ENCODE measurements at places on chromosomes 16 and 17. TPM values are rescaled to one million over a fixed set of nuclear protein-coding genes. Genes with fewer than 3 reads are reported as not detected.
A peak's percentile ranks its signal among the peaks of the same experiment; 100 is the strongest.

PIPOX gene
- 87.3 TPM for total RNA-seq

CES4A gene
- total RNA-seq = not detected

- H3K27ac ChIP-seq = no peak overlapping the region
- H3K36me3 ChIP-seq = no peaks in the 10 kb centered on the region
- H3K4me1 ChIP-seq = no peaks in the 10 kb centered on the region
- H3K27me3 ChIP-seq = no peaks in the 10 kb centered on the region
- no peak for DNase-seq
Measured at GRCh38 chr16:17369421-17370222, 101.1 kb downstream of the XYLT1 start.

- H3K36me3 ChIP-seq = no peaks in the 10 kb centered on the region
- no peak overlapping the region for H3K27ac ChIP-seq
- no peaks in the 10 kb centered on the region for H3K27me3 ChIP-seq
- DNase-seq = no peak
- no peaks in the 10 kb centered on the region for H3K4me1 ChIP-seq
- H3K4me3 ChIP-seq = no peak overlapping the region
Measured at GRCh38 chr16:51487880-51488279, 336.8 kb upstream of the SALL1 start.

CNTNAP4 gene
- total RNA-seq = not detected

KIAA0753 gene
- total RNA-seq = 10.7 TPM

CCDC92B gene
- not detected for total RNA-seq

DNA sequence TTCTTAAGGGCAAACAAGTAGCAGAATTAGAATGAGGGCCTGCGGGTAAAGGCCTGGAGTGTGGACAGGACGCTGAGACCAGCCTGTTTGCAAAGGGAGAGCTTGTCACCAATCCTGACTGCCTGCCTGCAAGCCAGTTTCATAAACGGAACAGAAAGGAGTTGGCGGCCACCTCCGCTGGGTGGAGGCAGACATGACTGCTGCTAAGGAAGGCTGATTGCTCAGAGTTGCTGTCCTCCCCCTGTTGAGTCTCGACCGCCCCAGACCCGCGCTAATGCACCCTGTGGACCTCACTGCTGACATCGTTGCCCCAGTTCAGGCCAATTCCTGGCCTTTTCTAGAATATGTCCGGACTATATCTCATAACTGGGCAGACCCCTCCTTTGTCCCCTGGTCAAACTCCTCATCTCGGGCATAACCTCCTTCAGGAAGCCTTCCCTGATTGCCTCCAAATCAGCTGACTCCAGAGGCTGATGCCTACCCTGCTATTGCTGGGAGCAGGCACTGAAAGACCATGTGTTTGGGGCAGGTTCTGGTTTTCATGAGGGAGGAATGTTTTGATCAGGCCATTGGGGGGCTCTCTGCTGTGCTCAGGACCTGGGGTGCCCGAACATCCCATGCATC lies 153.0 kb upstream of the CIBAR2 start:
- no peak for DNase-seq
- H3K4me1 ChIP-seq = no peaks in the 10 kb centered on the region
- H3K27ac ChIP-seq = no peak overlapping the region
- H3K36me3 ChIP-seq = no peaks in the 10 kb centered on the region

GRCh38 chr16:11296706-11297491 lies 15.8 kb upstream of the PRM1 start:
- peak overlapping the region; percentile 68 for H3K27ac ChIP-seq
- H3K4me3 ChIP-seq = peak overlapping the region; percentile 41
- peaks cover 97% of the 10 kb centered on the region for H3K4me1 ChIP-seq
- peak; percentile 87 for DNase-seq
- H3K27me3 ChIP-seq = no peaks in the 10 kb centered on the region

PRCD gene
- total RNA-seq = not detected

GRCh38 chr16:78984887-78985464 lies 615.6 kb downstream of the MAF start:
- no peaks in the 10 kb centered on the region for H3K36me3 ChIP-seq
- peak; percentile 74 for DNase-seq
- H3K4me1 ChIP-seq = peaks cover 50% of the 10 kb centered on the region

- H3K4me1 ChIP-seq = peaks cover 55% of the 10 kb centered on the region
- H3K27ac ChIP-seq = peak overlapping the region; percentile 85
- peaks cover 41% of the 10 kb centered on the region for H3K36me3 ChIP-seq
- H3K4me3 ChIP-seq = peak overlapping the region; percentile 91
- no peaks in the 10 kb centered on the region for H3K27me3 ChIP-seq
- DNase-seq = peak; percentile 17
Measured at GRCh38 chr17:5418858-5419355, 555 bp downstream of the NUP88 start.

RDM1 gene
- total RNA-seq = 0.40 TPM

GRCh38 chr17:1736348-1737281 lies 6.1 kb upstream of the SERPINF2 start:
- H3K27ac ChIP-seq = peak overlapping the region; percentile 83
- H3K27me3 ChIP-seq = no peaks in the 10 kb centered on the region
- H3K4me3 ChIP-seq = peak overlapping the region; percentile 60
- H3K4me1 ChIP-seq = peaks cover 51% of the 10 kb centered on the region

GRCh38 chr17:29977836-29978235 lies 36.4 kb downstream of the EFCAB5 start:
- DNase-seq = no peak
- H3K27me3 ChIP-seq = no peaks in the 10 kb centered on the region
- no peak overlapping the region for H3K27ac ChIP-seq
- H3K36me3 ChIP-seq = no peaks in the 10 kb centered on the region

PPM1E gene
- total RNA-seq = 0.04 TPM

EXOSC6 gene
- total RNA-seq = 39.9 TPM

DNA sequence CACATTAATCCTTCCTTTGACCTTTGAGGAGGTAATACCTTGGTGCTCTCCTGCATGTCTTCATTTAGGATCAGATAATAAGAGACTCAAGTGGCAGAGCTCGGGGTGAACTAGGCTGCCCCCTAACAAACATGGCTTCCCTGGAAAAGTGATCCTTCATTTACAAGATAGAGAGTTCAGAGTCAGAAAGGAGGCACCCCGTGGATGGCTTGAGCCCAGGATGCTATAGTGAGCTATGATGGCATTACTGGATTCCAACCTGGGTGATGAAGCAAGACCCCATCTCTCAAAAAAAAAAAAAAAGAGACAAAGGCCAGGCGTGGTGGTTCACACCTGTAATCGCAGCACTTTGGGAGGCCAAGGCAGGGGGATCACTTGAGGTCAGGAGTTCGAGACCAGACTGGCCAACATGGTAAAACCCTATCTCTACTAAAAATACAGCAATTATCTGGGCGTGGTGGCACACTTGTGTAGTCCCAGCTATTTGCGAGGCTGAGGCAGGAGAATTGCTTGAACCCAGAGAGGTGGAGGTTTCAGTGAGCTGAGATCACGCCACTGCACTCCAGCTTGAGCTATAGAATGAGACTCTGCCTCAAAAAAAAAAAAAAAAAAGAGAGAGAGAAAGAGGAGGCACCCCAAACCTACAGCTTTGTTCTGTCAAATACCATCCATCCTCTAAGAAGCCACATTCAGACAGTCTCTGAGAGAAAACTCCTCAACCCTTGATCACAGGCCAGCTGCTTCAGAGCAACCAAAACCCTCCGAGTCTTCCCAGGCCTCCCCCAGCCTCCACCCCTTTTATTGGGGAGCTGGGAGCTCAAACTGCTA lies 7.4 kb downstream of the FAM117A start:
- H3K36me3 ChIP-seq = 0 out of 3 replicates have a peak, but pooled peaks cover 3% of the 10 kb centered on the region
- H3K4me3 ChIP-seq = no peak overlapping the region
- DNase-seq = no peak
- H3K4me1 ChIP-seq = peaks cover 1% of the 10 kb centered on the region
- no peaks in the 10 kb centered on the region for H3K27me3 ChIP-seq

DNA sequence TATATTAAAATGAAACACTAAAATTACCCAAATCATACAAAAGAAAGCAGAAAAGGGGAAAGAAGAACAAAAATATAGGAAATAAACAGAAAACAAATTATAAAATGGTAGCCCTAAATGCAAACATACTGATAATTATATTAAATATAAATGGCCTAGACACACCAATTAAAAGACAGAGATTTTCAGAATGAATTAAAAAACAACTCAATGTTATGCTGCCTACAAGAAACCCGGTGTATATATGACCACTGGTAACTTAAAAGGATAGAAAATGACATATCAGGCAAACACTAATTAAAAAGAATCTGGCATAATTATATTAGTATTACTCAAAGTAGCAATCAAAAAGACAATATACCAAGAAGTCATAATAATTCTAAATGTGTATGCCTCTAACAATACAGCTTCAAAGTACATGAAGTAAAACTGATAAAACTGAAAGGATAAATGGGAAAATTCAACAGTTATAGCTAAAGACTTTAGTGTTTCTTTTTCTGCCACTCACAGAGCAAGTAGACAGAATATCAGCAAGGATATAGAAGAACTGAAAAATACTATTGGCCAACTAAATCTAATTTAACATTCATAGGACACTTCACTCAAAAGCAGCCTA lies 7.5 kb upstream of the FAM20A start:
- peaks cover 52% of the 10 kb centered on the region for H3K4me1 ChIP-seq
- H3K4me3 ChIP-seq = no peak overlapping the region
- H3K27me3 ChIP-seq = no peaks in the 10 kb centered on the region
- no peak for DNase-seq
- no peak overlapping the region for H3K27ac ChIP-seq
- no peaks in the 10 kb centered on the region for H3K36me3 ChIP-seq

CHST6 gene
- total RNA-seq = 0.32 TPM

PLA2G10 gene
- not detected for total RNA-seq

TMEM88 gene
- 0.31 TPM for total RNA-seq

CA7 gene
- total RNA-seq = not detected

DNA sequence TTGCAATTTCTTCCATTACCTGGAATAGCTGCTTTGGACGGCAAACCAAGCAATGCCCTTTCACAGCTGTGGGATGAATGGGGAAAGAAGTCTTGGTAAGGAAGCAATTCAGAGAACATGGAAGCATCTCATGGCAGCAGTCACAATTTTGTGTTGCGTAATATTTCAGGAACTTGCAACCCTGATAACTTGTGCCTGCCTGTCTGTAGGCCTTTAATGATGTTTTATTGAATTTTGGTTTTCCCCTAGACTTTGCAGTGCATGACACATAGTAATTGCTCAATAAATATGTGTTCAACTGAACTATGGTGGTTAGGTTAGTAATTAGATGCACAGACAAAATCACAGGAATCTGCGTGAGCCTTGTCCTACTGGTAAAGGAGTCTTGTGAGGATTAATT lies 439.5 kb downstream of the WWOX start:
- H3K36me3 ChIP-seq = no peaks in the 10 kb centered on the region
- no peak overlapping the region for H3K27ac ChIP-seq
- no peak overlapping the region for H3K4me3 ChIP-seq
- no peaks in the 10 kb centered on the region for H3K4me1 ChIP-seq
- no peak for DNase-seq
- no peaks in the 10 kb centered on the region for H3K27me3 ChIP-seq

DNA sequence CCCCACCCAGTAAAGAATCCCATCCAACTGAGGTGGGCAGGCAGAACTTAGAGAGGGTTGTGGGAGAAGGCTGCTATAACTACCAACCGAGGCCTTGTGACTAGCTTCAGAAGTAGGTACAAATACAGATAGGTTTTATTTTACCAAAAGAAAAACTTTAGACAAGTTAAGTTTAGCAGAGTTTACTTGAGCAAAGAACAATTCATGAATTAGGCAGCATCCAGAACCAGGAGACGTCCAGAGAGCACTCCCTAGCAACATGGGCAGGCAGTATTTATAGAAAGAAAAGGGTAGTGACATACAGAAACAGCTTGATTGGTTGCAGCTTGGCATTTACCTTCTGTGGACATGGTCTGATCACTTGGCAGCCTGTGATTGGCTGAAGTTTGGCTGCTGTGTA lies 42.1 kb downstream of the SLFN5 start:
- H3K36me3 ChIP-seq = no peaks in the 10 kb centered on the region
- no peak overlapping the region for H3K4me3 ChIP-seq
- H3K27ac ChIP-seq = no peak overlapping the region
- DNase-seq = no peak
- no peaks in the 10 kb centered on the region for H3K4me1 ChIP-seq

GRCh38 chr16:57112403-57113041 lies 20.1 kb downstream of the CPNE2 start:
- H3K4me1 ChIP-seq = no peaks in the 10 kb centered on the region
- H3K27me3 ChIP-seq = no peaks in the 10 kb centered on the region
- no peaks in the 10 kb centered on the region for H3K36me3 ChIP-seq
- no peak for DNase-seq
- no peak overlapping the region for H3K4me3 ChIP-seq
- no peak overlapping the region for H3K27ac ChIP-seq

GRCh38 chr16:26642047-26642664 lies 424.6 kb upstream of the C16orf82 start:
- H3K27me3 ChIP-seq = no peaks in the 10 kb centered on the region
- no peak for DNase-seq
- no peak overlapping the region for H3K27ac ChIP-seq
- H3K36me3 ChIP-seq = no peaks in the 10 kb centered on the region

- H3K27ac ChIP-seq = no peak overlapping the region
- no peak for DNase-seq
- no peak overlapping the region for H3K4me3 ChIP-seq
- peaks cover 6% of the 10 kb centered on the region for H3K27me3 ChIP-seq
- no peaks in the 10 kb centered on the region for H3K36me3 ChIP-seq
- peaks cover 19% of the 10 kb centered on the region for H3K4me1 ChIP-seq
Measured at GRCh38 chr17:47875011-47875985, 20.7 kb upstream of the SP2 start.

TLCD2 gene
- 0.84 TPM for total RNA-seq

DNA sequence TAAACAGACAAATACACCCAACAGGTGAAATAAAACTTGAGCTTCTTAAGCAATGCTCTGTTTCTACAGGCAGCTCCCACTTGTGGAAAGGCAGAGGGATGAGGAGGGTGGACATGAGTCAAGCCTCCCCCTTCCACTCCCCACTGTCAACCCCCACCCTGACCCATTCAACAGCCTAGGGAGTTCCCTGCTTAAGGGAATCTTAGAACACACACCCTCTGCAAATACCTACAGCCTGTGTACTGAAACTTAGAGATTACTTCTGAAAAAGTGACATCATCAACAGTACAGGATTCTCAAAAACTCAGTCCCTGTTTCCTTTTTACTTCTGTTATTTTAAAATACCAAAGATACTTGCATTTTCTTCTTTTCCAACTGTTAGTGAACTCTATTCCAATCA lies 345.4 kb downstream of the SOX9 start:
- H3K27ac ChIP-seq = peak overlapping the region; percentile 70
- H3K27me3 ChIP-seq = no peaks in the 10 kb centered on the region
- peaks cover 2% of the 10 kb centered on the region for H3K36me3 ChIP-seq
- peak overlapping the region; percentile 64 for H3K4me3 ChIP-seq
- H3K4me1 ChIP-seq = peaks cover 98% of the 10 kb centered on the region

C16orf96 gene
- not detected for total RNA-seq

- no peaks in the 10 kb centered on the region for H3K36me3 ChIP-seq
- H3K27ac ChIP-seq = no peak overlapping the region
- peaks cover 16% of the 10 kb centered on the region for H3K4me1 ChIP-seq
Measured at GRCh38 chr16:19393226-19394111, 24.2 kb upstream of the TMC5 start.

GRCh38 chr17:77107506-77108433 lies 33.0 kb upstream of the SEC14L1 start:
- H3K36me3 ChIP-seq = no peaks in the 10 kb centered on the region
- peaks cover 86% of the 10 kb centered on the region for H3K4me1 ChIP-seq
- H3K27me3 ChIP-seq = no peaks in the 10 kb centered on the region
- DNase-seq = no peak
- no peak overlapping the region for H3K27ac ChIP-seq
- no peak overlapping the region for H3K4me3 ChIP-seq
